ENCODE measurements at places on chromosomes 16 and 17.

GRCh38 chr16:84603140-84603816 lies 14.6 kb downstream of the COTL1 start:
- peak; percentile 95 for DNase-seq

GRCh38 chr16:46968063-46968435 lies 5.4 kb downstream of the DNAJA2 start:
- DNase-seq: no peak

DNA sequence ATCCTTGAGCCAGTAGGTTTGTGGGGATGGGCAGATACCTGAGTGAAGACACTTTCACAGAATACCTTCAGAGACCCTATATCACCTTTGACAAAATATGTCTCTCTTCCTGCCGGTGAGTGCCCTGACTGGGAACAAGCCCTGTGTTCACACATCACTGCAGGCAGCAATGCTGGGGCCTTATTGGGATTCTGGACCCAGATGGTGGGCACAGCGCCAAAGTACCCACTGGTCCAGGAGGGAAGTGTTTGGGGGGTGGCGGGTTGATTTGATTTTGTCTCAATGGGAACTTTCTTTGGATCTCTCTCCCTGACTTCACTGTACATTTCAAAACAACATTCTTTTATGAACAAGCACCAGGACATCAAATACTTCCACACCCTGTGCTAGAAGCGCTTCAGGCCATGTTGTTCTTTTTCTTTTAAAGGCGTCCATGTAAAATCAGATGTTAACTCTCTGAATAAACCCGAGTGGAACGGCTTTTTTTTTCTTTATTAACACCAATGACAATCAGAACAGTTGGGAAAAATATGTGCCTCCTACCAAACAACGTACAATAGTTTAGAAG lies 62.4 kb upstream of the AKTIP start:
- no peak for DNase-seq

GRCh38 chr17:18176176-18176575 lies 7.5 kb upstream of the ALKBH5 start:
- no peak for DNase-seq

DNA sequence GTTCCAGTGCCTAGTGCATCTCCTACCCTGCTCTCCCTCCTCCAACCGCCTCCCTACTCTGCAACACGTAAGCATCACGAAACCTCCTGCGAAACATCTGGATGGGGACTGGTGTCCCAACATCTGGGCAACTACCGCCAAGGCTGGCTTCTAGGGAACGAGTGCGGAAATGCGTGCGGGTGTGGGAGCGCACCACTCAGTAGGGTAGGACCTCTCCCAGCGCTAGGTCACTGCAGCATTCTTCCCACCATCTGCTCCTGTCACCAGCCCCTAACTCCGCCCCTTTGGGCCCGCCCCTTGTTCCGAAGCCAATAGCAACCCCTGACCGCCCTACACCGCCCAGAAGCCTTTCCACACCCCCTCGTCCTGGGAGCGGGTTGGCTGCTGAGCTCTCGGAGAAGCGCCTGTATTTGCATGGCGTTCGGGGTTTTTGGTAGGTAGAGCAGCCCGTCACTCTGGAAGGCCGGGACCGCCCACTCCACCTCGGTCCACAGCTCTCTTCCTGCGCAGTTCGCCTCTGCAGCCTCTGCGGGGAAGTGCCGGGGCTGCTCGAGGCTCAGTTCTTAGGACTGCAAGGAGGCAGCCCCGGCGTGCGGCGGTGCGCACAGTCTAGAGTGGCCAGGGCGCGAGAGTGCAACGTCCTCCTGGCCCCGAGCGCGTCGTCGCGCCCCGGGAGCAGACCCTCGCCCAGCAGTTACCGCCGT lies at the start of gene HS3ST3B1:
Gene HS3ST3B1, plus strand, starts transcription at position 507 of the 704 bp plus-strand sequence. CDS start 438 bp downstream, outside the sequence.
- peak; percentile 98 for DNase-seq

- no peak for DNase-seq
These were observed 13.3 kb downstream of the GSE1 start for GRCh38 chr16:85626191-85626981.

GRCh38 chr16:78996790-78997189 lies 603.7 kb downstream of the MAF start:
- no peak for DNase-seq

- DNase-seq: no peak
These were observed 393.5 kb downstream of the UTP18 start for GRCh38 chr17:51653878-51654277.

- DNase-seq: peak; percentile 79
These were observed 22.9 kb upstream of the CORO6 start for GRCh38 chr17:29645515-29646051.

- no peak for DNase-seq
These were observed 12.8 kb downstream of the CYTH1 start for GRCh38 chr17:78769196-78769773.

- DNase-seq: peak; percentile 43
These were observed 32.1 kb downstream of the ABR start for GRCh38 chr17:1147664-1148063.

DNA sequence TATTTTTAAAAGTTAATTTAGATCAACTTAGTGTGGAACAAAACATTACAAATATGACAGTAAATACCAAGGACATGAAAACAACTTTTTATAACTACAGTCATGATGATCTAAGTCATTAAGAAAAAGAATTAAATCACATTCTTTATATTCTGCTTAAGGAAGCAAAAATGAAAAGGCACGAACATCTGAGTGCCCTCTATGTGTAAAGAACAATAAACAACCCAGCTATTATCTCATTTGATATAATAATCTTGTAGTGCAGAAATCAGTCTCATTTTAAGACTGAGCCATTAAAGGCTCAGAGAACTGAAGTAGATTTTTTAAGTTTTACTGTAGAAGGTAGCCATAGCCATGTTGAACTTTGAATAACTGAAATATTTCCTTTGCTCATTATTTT lies 13.4 kb downstream of the MYO1D start:
- no peak for DNase-seq

- DNase-seq: no peak
These were observed 1.2 kb downstream of the AP2B1 start for GRCh38 chr17:35588196-35588920.

DNA sequence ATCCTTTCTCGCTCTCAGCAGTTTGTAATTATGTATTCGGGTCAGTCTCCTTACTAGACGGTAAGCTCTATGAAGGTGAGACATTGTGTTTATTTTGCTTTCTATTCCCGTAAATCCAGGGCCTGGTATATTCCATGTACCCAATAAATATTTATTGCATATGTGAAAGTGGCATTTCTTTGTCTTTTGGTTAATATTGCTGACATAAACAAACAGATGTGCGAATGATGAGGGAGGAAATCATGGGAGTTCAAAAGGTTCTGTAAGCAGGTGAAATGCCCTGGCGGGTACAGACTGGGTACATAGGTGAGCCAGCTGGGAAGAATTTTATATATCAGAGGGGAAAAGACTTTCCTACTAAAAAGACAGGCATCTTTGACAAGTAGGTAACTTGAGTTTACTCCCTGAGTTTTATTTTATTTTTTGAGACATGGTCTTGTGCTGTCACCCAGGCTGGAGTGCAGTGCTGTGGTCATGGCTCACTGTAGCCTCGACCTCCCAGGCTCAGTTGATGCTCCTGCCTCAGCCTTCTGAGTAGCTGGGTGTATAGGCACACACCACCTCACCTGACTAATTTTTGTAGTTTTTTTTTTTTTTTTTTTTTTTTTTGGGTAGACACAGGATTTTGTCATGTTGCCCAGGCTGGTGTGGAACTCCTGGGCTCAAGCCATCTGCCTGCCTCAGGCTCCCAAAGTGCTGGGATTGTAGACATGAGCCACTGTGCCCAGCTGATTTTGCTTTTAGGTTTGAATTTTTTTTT lies 5.7 kb upstream of the METTL9 start:
- no peak for DNase-seq

DNA sequence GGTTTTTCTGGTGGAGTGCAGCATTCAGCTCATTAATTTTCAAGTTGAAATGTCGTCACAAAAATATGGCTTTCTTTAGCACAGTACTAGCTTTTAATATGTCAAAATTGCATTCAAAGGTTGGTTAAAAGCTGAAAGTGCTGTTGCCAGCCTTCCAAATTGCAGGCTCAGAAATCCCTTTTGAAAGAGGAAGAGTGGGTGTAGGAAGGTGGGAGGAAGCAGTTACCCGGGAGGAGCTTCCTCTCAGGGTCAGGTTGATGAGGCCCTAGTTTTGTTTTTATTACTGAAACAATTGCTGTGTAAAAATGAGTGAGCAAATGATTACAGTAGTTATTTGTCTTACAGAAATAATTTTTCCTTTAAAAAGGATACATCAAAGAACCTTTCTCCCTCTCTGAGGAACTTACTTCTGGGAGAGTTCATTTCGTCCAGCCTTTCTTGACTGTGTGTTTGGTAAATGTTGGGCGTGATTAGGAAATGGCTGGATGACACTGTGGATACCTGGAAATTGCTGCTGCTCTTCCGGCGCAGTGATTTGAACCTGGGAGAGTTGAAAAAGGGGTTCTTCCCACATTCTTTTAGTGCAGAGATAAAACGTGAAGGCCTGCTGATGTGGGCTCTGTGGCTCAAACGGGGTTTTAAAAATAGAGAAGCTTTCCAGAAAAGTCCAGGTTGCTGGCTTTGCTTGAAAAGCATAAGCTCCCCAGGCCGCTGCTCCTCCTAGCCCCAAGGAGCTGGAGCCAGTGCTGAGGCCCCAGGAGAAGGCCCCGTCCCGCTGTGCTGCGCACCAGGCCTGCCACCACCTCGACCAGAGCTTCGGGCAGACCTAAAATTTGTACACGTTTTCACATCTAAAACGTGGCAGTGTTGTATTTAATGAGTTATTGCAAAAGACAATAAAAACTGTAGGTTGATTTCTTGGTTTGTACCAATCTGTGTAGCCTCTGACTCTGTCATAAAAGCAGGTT lies 41.7 kb downstream of the SEC14L1 start:
- no peak for DNase-seq

DNA sequence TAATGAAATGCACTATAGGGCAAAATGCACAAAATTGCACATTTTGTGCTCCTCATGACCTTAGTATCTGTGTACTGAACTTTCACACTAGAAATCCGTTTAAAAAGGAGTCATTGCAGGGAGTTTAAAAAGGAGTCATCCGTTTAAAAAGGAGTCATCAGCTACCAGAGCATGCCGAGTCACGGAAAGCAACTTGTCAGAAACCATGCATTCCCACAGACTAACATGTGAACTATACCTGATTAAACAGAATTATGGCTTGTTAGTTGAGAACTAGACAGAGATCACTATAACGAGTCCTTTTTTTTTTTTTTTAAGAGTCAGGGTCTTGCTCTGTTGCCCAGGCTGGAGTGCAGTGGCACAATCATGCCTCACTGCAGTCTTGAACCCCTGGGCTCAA lies 35.9 kb downstream of the SLC6A4 start:
- no peak for DNase-seq

- peak; percentile 5 for DNase-seq
These were observed 138.9 kb upstream of the CES5A start for GRCh38 chr16:56013962-56014552.

GRCh38 chr16:52271088-52271750 lies 275.7 kb downstream of the TOX3 start:
- no peak for DNase-seq

- DNase-seq: peak; percentile 48
These were observed 132.8 kb downstream of the RBFOX3 start for GRCh38 chr17:79478051-79478461.

- DNase-seq: no peak
These were observed 37.2 kb downstream of the IRF8 start for GRCh38 chr16:85935974-85936760.

GRCh38 chr17:1730326-1731193 lies 6.1 kb downstream of the WDR81 start:
- peak; percentile 89 for DNase-seq

GRCh38 chr16:81774348-81774747 lies 4.7 kb upstream of the PLCG2 start:
- no peak for DNase-seq

GRCh38 chr17:77460514-77461046 lies 319.8 kb downstream of the SEC14L1 start:
- DNase-seq: no peak

DNA sequence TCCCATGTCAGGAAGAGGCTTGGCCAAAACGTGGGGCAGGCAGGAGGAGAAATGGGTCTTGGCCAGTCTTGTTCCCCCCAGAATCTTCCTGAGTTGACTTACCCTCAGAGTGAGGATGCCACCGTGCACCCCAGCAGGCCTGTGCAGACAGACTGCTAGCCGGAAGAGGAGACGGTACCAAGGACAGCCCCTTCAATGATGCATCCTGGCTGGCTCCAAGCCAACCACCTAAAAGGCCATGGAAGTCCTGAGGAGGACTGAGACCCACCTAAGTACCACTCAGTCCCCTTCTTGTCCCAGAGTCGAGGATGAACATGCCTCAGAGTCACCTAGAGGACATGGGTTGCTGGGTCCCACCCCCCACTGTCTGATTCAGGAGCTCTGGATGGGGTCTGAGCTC lies 46.7 kb upstream of the RCVRN start:
- DNase-seq: no peak

GRCh38 chr17:18254888-18255649 lies 3.5 kb downstream of the FLII start:
- no peak for DNase-seq

DNA sequence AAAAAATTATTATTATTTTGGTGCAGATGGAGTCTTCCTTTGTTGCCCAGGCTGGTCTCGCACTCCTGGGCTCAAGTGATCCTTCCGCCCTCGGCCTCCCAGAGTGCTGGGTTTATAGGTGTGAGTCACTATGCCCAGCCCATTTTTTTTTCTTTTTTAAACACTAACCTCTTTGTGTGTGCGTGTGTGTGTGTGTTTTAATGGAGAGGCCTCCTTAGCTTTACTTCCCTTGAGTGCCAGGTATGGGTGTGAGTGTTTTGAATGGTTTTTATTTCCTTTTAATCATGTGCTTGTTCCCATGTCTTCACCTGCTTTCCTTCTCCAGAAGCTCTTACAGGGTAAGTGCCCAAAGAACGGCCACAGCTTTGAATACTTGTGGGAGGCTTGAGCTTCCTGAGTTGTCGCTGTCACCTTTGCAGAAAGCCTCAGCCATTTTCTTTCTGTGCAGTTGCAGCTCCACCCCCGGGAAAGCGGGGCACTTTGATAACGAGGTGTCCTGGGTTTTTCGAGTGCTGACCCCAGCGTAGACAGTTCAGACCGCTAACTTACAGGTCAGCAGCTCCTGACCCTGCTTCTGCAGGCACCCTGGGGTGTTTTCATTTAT lies 22.6 kb downstream of the AKAP1 start:
- DNase-seq: no peak

DNA sequence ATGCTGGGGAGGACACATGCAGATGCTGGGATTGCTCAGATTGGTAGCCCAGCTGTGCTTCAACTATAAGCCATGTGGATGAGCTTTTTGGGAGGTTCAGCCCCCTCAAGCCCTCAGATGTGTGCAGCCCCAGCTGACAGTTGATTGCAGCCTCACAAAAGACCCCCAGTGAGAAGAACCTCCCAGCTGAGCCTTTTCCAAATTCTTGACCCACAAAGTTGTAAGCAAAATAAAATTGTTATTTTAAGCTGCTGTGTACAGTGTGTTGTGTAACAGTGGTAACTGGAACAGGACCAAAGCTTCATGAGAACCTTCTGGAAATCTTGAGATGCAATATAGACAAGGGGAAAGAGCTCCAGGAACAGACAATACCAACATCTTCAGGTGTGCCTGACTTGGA lies 156.8 kb upstream of the IRX3 start:
- DNase-seq: no peak

- peak; percentile 84 for DNase-seq
These were observed 153.3 kb downstream of the CHD9 start for GRCh38 chr16:53207810-53208752.

GRCh38 chr16:49280841-49281371 lies 732 bp downstream of the CBLN1 start:
- DNase-seq: no peak

GRCh38 chr17:57605675-57606105 lies 139.4 kb downstream of the CCDC182 start:
- DNase-seq: no peak

- peak; percentile 46 for DNase-seq
These were observed 79.6 kb upstream of the CDH11 start for GRCh38 chr16:65201511-65201910.

GRCh38 chr17:29005936-29006511 lies at the start of gene SEZ6:
Gene SEZ6 (minus strand): TSS chr17:29006033. CDS start chr17:29005869, 164 bp downstream.
- peak; percentile 79 for DNase-seq
